Activated CD4-positive, alpha-beta T cell treated with anti-CD3 and anti-CD28 coated beads, Interleukin-2, amount 50 U/mL, for 1 hour (primary cell): ENCODE measurements at places on chromosomes 12 and 14.
A peak's percentile ranks its signal among the peaks of the same experiment; 100 is the strongest.

DNA sequence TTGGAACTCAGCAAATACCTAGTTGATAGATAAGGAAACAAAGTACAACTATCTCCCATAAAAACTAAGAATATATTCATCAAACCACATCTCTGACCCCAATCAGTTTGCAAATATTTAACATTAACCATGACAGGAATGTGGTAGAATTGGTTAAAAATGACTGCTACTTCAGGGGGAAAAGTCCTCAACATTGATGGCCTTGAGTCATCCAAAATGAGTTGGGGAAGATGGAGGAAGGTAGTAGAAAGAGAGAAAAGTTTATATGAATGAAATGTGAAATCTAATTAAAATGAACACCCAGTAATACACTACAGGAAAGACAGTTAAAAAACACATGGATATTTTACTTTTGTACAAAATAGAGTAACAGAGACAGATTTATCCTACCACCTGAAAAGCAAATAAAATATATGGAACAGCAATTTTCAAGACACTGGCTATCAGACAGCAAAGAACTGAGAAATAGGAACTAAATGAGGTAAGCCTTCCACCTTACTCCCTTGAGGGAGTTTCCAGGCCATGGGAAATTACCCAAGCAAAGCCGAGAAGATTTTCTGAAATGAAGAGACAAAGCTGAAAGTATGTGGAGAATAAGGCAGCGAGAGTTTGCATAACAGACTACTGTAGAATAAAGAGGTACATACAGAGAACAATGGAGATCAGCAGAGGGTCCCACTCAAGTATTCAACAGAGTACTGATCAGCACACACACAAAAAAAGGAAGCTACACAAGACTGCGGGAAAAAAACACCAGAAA, 49.6 kb downstream of the TC2N start:
- no peak for DNase-seq

- no peak for DNase-seq
Measured at GRCh38 chr12:6288235-6288634, 22.2 kb upstream of the PLEKHG6 start.

- DNase-seq: no peak
Measured at GRCh38 chr14:22472935-22473854, 115.8 kb downstream of the DAD1 start.

- DNase-seq: no peak
Measured at GRCh38 chr12:39839072-39839471, 219.5 kb upstream of the ABCD2 start.

- peak; percentile 15 for DNase-seq
Measured at GRCh38 chr12:62123721-62124203, 136.4 kb upstream of the USP15 start.

DNA sequence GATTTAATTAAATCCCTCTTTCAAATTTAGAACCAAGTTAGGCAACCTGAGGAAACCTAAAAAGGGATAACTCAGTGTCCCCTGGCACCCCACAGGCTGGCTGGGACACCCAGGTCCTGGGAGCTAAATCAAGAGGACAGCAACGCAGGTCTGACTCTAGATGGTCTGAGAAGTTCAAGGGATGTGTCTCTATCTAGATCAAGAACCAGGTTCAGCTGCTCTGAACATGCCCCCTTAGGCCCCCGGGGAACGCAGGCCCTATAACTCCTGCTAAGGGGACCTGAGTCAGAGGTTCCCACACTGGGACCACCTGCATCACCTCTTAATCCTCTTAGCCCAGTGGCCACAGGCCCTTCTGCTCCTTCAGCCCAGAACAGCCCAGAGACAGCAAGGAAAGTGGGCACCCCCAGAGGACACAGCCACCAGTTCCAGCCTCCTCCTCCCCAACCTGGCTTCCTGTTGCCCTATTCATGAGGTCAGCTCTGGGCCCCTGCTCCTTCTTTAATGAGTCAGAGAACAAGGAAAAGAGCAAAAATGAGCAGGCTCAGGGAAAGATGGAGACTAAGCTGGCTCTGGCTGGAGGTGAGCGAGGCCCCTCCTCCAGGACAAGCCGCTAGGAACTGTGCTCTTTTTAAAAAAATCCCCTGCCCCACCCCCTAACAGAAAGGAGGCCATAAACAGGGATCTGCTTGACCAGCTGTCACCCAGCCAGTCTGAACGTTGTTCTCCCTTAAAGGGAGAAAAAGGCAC, 10.8 kb downstream of the PITPNM2 start:
- DNase-seq: no peak
